NCI-H69 (cell line): ENCODE measurements at places on chromosomes 16 and 17.
A peak's percentile ranks its signal among the peaks of the same experiment; 100 is the strongest.

- no peak for DNase-seq
Measured at GRCh38 chr17:35879773-35880654, at the start of gene CCL5. TSS of gene CCL5 (minus strand) at chr17:35880360.

- DNase-seq, result no peak
Measured at GRCh38 chr17:64728041-64728695, 66.1 kb upstream of the SMURF2 start.

GRCh38 chr17:46046957-46047356 is 47.9 kb downstream of the STH start:
- peak; percentile 68 for DNase-seq

DNA sequence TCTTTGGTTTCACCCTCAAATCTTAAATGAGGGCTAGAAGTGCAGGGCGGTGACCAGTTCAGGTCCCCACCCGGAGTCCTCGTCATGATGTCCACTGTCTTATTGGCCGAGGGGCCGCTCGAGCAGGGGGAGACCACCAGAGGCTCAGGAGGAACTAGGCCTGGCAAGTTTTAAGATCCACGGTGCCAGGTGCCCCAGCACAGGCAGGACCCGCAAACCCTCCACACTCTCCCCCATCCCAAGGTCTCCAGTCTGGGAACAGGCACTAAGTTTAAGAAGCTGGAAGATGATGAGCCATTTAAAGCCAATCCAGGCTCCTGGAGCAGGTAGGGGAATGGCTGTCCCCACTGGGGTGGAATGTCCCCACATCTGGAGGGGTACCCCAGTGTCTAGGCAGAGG is 4.1 kb downstream of the DLX3 start:
- DNase-seq, result no peak

DNA sequence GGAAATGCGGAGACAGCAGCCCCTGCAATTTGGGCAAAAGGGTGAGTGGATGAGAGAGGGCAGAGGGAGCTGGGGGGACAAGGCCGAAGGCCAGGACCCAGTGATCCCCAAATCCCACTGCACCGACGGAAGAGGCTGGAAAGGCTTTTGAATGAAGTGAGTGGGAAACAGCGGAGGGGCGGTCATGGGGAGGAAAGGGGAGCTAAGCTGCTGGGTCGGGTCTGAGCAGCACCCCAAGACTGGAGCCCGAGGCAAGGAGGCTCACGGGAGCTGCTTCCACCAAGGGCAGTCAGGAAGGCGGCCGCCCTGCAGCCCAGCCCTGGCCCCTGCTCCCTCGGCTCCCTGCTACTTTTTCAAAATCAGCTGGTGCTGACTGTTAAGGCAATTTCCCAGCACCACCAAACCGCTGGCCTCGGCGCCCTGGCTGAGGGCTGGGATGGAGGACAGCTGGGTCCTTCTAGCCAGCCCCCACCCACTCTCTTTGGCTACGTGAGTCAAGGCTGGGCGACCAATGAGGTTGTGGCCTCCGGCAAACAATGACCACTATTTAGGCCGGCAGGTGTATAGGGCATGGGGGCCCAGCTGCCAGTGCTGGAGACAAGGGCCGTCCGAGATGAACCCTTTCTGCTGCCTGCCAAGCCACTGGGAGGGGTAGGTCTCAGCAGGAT is 507 bp downstream of the SERPINF1 start:
- peak; percentile 56 for DNase-seq
